ENCODE measurements at places on chromosomes 3 and 15. TPM values are rescaled to one million over a fixed set of nuclear protein-coding genes. Genes with fewer than 3 reads are reported as not detected.

GRCh38 chr3:129557548-129557894 is 14.5 kb downstream of the H1-8 start:
- DNase-seq = no peak

Gene PARP14
- 27.7 TPM for total RNA-seq

DNA sequence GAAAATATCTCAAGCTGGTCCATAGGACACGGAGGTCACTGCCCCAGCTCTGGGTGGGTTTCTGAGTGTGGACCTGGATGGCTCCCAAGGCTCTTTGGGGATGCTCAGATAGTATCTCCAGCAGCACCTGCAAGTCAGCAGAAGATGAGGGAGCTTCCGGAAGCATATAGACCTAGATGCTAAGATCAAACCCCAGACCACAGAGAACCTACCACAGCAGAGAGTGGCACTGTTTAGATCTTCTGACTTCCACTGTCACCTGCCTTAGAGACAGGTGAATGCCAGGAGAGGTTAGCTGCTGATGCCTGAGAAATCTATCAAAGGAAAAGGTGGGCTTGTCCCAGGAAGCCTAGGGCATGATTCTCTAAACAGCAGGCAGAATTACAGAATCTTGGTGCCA is 105.7 kb upstream of the TRPM1 start:
- DNase-seq = no peak

DNA sequence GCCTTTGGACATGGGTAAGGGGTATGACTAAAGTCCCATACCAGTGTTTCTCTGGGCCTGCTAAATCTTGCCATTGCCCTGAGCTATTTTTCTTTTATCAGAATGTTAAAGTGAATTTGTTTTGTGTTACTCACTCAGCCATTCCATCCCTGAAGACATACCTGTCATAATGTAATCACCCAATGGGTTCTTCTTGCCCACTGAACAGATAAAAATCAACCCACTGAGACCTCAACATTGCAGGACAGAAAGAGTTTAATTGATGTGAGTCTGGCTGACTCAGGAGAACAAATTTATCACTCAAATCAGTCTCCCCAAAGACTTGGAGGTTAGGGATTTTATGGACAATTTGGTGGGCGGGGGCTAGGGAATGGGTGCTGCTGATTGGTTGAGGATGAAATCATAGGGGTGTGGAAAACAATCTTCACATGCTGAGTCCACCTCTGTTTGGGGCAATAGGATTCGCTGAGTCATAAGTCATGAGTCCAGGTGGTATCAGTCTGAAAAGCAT is 47.4 kb downstream of the ILDR1 start:
- DNase-seq = no peak

DNA sequence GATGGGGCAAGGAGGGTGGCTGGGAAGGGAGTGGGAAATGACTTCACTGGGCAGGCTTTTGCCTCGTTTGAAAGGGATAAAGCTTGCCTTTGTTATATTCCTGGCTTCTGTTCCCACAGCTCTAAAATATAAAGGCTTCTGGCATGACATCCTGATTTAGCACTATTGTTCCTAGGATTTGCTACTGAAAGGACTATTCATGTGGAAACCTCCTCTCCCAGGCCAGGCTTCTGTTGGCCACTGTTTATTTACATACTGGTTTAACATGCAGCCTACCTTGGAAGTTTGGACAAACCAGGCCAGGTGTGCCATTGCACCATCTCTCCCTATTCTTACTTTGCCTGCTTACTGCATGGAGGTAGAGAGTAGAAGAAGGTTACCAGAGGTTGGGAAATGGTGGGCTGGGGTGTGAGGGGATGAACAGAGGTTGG is 2.4 kb upstream of the LMCD1 start:
- DNase-seq = no peak

GRCh38 chr3:149809699-149810098 is 3.3 kb upstream of the RNF13 start:
- no peak for DNase-seq

DNA sequence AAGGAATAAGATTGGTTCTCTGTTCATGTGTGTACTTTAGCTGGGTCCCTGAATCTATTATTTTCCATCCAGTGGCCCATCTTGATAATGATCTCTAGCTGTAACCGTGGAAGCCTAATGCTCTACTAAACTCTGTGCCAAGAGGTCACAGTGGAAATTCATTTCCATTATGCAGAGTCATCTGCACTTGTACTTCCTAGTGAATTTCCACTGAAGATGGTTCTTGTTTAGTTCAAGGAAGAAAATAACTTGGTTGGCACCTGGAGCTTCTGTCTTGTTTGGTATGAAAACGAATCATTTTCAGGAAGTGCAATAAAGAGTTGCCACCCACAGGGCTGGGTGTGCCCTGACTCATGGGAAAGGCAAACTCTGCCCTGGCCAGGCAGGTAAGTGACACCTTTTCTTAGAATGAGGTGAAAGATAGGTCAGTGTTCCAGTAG is 10.3 kb downstream of the LPP start:
- DNase-seq = no peak

GRCh38 chr3:10996345-10997013 is 3.9 kb downstream of the SLC6A1 start:
- no peak for DNase-seq

DNA sequence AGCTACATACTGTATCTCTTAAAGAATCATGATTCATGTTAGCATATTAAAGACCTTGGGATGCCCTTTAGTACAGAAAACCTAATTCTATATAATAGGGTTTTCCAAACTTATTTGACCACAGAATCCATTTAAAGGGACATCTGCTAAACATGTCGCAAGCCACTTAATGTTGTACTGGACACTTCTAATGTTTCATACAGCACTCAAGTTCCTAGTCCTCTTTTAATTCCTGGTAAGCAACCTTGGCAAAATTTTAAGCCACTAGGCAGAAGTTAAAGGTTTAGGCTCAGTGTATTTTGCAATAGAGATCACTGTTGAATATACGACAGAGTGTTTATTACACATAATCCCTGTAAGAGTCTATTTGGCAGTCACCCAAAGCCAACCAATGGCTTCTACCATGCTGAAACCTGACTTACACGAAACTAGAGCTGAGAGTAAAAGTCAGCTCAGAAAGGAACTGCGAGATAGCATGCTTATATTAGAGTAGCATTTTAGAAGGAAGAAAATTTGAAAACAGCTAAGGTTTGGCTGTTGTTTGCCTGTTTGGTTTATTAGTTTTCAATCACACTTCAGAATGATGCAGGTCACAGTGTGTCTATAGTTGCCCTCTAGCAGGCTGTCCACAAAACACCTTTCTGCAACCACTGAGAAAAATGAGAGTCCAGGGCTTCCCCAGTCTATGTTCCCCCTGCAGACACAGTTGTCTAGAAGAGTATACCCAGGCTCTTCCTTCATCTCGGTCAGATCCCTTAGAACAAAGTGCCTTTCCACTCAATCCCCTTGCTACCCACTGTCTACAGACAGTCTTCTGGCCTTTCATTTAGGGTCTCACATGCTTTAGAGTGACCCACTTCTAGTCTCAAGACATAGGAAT is 104.4 kb downstream of the FMN1 start:
- DNase-seq = no peak

DNA sequence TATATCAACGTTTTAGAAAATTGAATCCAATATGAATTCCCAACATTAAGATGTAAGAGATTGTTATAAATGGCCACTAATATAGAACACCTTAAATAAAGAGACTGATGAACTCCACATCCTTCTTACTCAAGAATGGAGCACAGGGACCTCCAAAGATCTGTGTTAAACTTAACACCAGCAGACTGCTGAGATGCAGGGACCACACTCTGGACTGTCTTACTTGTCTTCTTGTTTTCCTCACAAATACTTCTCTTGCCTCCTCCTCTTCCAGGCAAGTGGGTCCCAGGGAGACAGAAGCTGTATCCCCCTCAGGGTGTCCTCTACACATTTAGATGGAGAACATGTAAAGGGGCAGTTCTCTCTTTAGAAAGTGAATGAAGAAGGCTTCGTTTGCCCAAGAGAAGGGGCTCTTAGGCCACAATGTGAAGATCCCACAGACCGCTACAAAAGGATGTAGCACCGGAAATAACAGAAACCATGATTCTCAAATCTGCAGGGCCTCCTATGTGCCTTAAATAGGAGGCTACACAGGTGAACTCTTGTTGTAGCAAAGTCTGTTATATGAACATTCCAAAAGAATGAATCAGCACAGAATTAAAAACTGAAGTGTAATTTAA is 52.2 kb downstream of the SATB1 start:
- no peak for DNase-seq

Gene IL17RC
- 33.2 TPM for total RNA-seq

Gene CCR9
- 0.17 TPM for total RNA-seq

Gene ESYT3
- total RNA-seq = 0.87 TPM

Gene SLC6A20
- 2.8 TPM for total RNA-seq

GRCh38 chr3:53144862-53145712 is 14.9 kb upstream of the RFT1 start:
- no peak for DNase-seq

- DNase-seq = no peak
Observed at GRCh38 chr3:121855555-121855954, 20.5 kb downstream of the EAF2 start.

DNA sequence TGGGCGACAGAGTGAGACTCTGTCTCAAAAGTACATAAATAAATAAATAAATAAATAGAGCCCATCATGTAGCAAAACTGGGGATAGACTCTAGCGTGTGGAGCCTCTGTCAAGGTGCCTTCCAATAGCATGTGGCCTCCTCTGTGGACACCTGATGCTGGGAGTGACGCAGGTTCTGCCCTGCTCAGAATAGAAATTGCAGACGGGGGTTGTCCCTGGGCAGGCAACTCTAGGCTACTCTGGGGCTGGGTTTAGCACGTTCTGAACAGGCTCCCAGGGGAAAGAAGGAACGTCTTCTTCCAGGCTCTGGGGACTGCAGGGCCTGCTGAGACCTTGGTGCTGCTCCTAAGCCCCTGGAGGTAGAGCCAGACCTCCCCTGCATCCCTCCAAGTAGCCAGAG is 65.3 kb downstream of the EPHB3 start:
- no peak for DNase-seq

Gene GNB4
- 46.7 TPM for total RNA-seq

- DNase-seq = no peak
Observed at GRCh38 chr3:123067689-123068600, 1.1 kb downstream of the PDIA5 start.

Gene AHSG
- total RNA-seq = not detected

DNA sequence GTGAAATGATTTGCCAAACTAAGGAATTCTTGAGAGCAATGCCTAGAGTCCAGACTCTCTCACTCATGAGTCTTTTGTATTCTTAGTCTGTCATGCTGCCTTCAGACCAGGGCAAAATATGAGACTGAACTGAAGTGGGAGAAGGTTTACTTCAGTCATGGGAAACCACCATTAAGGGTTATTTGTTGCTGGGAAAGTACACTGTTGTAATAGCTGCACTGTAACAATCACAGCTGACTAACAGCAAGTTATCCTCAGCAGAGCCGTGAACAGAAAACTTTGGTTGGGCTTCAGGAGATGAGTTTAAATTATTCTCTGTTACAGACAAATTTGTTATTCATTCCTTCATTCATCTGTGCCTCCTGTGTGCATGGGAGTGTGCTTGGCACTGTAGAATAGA is 258.5 kb downstream of the ROBO2 start:
- no peak for DNase-seq
